ENCODE measurements at places on chromosomes 6 and 20.

- DNase-seq, result no peak
Observed at GRCh38 chr6:138896104-138896756, 91.8 kb downstream of the REPS1 start.

DNA sequence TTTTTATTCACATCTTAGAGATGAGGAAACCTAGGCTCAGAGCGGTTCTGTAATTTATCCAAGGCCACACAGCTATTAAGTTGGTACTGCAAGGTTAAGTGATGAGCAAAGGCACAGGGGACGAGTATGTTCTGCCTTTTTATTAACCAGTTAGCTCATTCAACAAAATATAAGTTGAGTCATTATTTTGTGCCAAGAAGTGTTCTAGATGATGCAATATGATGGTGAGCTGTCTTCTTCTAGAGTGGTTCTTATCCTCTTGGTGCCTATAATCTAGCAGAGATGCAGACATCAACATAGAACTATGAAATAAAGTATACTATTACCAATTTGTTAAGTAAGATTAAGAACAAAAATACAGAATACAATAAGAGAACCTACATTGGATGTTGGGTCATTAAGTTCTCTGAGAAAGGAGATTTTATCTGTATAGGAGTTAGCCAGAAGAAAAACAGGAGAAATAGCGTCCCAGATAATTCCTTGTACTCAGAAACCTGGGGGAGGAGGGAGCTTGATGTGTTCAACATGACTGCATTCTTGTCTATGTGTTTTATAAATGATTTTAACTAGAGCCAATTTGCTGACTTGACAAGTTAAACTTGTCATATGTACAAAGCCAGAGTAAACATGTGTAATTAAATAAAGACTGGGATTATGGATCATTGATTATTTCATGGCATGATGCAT is 122.3 kb downstream of the TBXT start:
- DNase-seq, result no peak

- no peak for DNase-seq
Observed at GRCh38 chr20:17504066-17504897, 26.9 kb downstream of the BFSP1 start.

- no peak for DNase-seq
Observed at GRCh38 chr20:1993986-1994385, at the start of gene PDYN. PDYN (minus strand) TSS chr20:1994058; CDS start chr20:1983084, 10,974 bp downstream.

GRCh38 chr6:113291751-113292445 is 565.2 kb upstream of the MARCKS start:
- DNase-seq, result no peak

DNA sequence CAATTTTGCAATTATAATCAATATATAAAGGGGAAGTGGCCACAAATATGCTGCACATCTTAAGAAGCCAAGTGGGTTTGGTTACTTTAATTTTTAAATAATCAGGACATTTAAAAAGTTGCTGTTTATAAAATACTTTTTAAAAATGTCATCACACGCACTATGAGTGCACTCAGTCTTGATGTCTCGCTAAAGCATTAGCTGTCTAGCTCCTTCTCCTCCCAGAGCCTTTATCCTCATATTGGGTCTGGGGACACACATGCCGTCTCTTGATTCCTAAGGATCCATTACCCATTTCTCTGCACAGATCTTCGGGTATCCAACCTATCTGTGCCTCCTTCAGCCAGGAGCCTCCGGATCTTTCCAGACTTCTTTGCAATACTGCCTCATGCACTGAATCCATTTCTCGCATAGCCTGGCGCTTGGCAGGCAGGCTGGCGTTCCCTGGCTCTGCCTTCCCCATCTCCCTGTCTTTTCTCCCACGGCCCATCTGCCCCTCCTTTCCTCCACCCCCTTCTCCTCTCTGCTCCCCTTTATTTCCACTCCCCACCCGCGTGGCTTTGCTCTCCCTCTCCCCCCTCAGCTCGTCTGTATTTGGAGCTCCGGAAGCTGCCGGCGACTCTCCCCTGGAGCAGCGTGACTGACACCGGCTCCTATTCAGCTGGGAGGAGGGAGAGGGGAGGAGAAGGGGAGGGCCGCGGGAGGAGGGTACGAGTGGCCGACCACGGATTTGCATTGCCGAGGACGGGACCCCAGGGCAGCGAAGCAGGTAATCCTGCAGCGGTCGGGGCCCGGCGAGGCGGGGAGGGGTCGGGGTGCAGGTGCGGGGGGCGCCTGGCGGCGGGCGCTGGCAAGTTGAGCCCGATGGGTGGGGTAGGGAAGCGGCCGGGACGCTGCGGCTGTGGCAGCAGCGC is at the start of gene CAP2:
CAP2 (plus strand) TSS at position 618 of the 914 bp plus-strand sequence. CDS start 27,961 bp downstream, outside the sequence.
- no peak for DNase-seq

- DNase-seq, result no peak
Observed at GRCh38 chr20:36479938-36480337, 61.4 kb upstream of the MYL9 start.

DNA sequence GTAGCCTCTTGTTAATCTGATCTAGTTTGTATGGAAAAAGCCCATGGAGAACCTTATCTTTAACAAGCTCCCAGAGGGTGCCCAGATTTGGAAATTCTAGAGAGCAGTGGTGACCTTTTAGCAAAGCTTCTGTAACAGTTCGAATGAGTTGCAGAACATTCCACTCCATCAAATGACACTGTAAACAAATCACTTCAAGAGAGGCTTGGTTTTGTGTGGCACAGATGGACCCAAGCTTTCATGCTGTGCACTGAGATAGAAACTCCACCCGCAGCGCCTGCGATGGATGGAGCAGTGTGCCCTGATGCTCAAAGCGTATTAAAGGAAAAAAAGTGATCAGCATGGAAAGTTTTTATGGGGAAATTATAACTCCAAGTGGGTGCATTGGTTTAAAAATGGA is 55.1 kb upstream of the ISM1 start:
- no peak for DNase-seq

GRCh38 chr20:32495217-32495565 is 89.9 kb downstream of the NOL4L start:
- no peak for DNase-seq

DNA sequence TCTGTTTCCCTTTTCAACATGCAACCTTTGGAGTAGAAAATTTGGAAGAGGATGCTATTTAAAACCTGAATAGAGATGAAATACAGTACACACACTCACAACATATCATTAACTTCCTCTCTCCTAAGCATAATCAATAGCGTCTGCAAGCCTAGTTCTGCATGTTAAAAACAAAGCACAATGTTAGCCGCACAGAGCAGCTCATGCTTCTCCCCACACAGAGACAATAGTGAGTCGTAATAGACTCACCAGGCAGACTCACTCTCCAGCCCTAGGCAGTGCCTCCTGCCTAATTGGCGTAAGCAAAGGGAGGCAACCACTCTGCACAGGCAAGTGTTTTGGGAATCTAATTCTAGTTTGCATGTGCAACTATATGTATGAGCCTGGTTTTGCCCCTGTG is 45.8 kb upstream of the ARID1B start:
- no peak for DNase-seq

GRCh38 chr6:117559299-117559698 is 43.0 kb downstream of the GOPC start:
- DNase-seq, result no peak
